ENCODE measurements at places on chromosomes 3 and 15.

DNA sequence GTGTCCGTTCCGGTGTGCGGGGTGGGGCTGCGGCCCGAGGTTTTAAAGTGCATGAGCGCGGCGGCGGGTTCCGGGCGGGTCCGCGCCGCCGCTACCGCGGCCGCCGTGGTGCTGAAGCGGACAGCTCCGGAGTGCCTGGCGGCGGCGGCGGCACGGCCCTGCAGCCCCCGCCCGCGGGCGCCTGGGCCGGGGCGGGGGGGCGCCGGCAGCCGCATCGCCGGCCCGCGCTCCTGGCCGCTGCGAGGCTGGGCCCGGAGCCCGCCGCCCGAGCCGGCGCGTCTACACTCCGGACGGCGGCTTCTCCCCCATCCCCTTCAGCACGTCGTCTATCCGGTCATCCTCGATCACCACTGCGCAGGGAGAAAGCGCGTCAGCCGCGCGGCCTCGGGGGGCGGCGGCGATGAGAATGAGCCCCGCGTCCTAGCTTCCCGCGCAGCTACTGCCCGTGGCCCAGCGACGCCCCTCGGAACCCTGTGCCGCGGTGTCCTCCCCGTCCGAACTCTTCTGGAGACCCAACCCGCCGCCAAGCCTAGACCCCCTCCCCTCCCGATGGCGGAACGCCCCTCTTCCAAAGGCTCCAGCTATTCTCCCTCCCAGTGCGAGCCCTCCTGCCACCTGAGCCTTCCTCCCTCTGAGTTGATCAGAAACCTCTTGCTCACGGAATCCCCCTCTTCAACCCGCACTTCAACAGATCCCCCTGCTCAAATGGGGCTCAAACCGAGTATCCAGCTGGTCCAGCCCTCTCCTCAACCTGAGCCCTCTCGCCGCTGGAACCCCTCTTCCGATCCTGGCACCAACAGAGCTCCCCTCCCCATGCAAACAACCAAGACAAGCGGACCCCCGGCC is 1.3 kb downstream of the CAMK2N2 start:
- peak; percentile 50 for DNase-seq

DNA sequence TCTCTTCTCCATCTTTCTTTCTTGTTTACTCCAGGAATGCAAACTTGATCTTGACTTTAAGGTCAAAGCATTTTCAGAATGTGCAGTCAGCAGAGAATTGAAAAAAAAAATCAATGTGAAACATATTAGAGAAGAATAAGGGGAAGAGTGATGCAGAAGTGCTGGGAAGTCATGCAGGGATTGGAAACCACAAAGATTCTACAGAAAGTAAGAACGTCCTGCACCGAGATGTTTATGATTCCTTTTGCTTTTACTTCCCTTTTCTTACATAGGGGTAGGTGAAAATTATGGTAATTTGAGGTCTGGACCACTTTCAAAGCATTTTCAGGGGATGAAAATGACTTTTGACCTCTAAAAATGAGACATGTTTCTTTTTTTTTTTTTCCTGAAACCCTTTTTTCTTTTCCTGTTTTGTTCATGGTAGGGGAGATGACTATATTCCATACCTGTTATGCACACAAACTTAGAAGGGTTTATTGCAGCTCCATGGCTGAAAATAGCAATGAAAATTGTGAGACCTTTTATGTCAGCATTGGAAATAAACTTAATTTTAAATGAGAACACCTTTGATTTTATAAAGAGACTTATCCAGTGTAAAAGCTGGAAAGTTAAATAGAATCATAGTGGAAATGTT is 623.5 kb upstream of the TBL1XR1 start:
- DNase-seq, result no peak

DNA sequence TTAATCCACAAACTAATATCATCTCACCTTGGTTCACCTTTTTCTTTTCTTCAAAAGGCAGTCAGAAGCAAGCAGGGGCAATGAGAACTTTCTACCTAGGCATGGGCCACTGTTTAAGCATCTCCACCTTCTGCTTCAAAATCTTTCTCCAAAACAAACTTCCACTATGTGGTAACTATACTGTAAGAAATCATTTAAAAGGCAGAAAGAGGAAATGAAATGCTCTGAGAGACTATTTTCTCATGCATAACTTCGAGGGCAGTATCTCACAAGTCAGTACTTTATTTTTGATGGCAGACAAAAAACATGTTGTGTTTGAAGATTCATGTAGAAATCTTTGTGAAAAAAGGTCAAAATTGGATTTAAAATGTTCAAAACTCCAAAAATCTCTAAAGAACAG is 419.7 kb downstream of the ZBTB20 start:
- DNase-seq, result no peak

GRCh38 chr3:21995079-21995607 is 244.1 kb upstream of the ZNF385D start:
- no peak for DNase-seq

DNA sequence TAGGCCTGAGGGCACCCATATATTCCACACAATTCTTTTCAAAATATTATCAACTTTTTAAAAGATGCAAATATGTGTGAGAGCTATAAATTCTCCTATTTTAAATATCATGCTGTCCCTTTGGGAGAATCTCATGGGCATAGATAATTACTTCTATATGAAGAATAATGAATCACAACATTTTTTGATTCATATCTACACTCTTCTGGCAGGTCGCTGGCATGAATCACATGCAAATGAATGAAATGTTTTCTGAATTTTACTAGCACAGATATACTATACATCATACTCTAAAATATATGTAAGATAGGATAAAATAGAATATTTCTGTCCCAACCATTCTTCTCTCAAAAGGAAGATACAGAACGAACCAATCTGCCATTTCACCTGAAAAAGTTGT is 277.7 kb upstream of the KCNH8 start:
- no peak for DNase-seq

GRCh38 chr3:66082679-66083078 is 44.0 kb upstream of the MAGI1 start:
- DNase-seq, result no peak

- no peak for DNase-seq
These were observed 101.7 kb upstream of the UBP1 start for GRCh38 chr3:33541918-33542317.

- DNase-seq, result no peak
These were observed 7.6 kb downstream of the CMTM6 start for GRCh38 chr3:32495085-32495484.

- no peak for DNase-seq
These were observed 139.3 kb downstream of the PLCH1 start for GRCh38 chr3:155605571-155605970.

- DNase-seq, result no peak
These were observed 23.1 kb downstream of the PLXNA1 start for GRCh38 chr3:127005864-127006500.

DNA sequence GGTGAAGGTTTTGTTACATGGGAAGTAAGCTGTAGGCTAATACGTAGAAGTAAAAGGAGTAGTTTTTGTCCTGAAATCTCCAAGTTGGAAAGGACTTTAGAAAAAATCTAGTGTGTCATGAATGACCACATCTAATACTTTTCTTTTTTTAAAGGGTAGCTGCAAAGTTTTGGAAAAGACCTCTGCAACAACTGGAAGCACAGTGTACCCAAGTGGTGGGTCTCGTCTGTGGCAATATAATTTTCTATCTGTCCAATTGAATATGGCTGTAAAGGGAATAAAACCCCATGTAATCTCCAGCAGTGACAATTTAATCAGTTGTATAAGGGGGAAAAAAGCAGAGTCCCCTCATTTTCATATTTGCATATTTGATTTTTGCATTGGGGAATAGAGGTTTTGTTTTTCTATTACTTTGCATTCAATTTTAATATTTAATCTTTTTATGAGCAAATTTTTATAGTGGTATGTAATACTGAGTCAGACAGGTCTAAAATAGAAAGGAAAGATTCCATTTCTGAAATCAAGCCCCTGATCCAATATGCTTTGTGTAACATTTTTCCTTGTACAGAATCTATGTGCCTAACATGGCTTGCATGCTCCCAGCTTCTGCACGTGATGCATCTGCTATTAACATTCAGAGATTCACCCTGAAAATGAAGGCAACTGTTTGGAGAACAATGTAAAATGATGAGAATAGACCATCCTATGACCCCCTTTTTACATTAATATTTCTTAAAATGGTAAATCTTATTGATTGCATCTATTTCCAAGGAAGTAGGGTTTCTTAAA is 531.4 kb downstream of the ZIC1 start:
- no peak for DNase-seq

- DNase-seq, result no peak
These were observed 3.1 kb downstream of the OXSR1 start for GRCh38 chr3:38168151-38169026.

DNA sequence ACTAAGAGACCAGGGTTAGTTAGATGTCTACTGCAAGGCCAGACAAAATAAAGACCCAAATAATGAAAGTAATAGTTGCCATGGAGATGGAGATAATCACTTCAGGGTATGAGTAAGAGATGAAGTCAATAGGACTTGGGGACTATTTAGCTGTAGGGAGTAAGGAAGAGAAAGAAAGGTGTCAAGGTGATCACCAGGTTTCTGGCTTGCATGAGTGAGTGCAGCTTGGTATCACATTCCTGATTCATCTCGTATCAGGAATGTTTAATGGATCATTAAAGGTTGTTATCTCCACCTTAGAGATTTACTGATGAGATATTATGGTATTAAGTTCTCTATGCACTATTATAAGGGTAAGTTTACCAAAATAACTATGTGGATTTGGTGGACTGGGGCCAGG is 357.4 kb upstream of the ATP11B start:
- no peak for DNase-seq

DNA sequence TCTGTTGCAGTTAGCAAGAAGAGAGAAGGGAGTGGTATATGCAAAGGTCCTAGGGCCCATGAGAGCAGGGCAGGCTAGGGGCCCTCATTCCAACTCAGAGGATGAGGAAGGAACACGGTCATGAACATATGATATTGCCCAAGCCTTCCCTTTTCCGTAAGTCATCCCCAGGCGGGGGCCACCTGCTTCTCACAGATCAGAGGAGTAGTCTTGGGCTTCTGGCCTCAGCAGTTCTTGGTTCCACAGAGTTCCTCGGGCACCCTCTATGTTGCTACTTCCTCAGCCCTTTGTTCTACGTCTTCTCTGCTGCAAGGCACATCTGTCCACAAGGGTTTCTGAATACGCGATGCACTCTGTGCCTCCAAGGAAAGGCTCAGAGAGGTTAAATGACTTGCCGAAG is 25.3 kb downstream of the EPHB3 start:
- DNase-seq, result no peak

DNA sequence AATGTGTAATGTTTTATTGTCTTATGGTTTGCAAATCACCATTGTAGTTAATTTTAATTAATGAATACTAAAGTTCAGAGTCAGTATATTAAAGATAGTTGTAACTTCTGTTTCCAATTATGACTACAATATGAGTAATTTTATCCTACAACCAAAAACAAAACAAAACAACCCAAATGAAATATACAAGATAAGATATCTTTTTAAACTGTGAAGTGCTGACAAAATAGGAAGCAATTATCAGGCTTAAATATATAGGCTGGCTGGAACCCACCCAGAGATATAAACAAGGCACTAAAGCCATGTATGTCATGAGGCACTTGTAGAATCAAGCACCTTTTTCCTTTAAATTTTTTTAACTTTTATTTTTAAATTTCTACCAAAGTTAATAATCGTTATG is 108.6 kb upstream of the LRRFIP2 start:
- no peak for DNase-seq

- no peak for DNase-seq
These were observed 35.9 kb downstream of the SLC6A6 start for GRCh38 chr3:14438262-14438661.

GRCh38 chr15:37016231-37016630 is 84.1 kb downstream of the MEIS2 start:
- no peak for DNase-seq

- peak; percentile 12 for DNase-seq
These were observed 4.3 kb downstream of the DAZL start for GRCh38 chr3:16600780-16601536.

- DNase-seq, result no peak
These were observed 422.0 kb upstream of the FRG2C start for GRCh38 chr3:75242012-75242735.

- no peak for DNase-seq
These were observed 2.0 kb downstream of the NDUFB5 start for GRCh38 chr3:179606534-179607085.

DNA sequence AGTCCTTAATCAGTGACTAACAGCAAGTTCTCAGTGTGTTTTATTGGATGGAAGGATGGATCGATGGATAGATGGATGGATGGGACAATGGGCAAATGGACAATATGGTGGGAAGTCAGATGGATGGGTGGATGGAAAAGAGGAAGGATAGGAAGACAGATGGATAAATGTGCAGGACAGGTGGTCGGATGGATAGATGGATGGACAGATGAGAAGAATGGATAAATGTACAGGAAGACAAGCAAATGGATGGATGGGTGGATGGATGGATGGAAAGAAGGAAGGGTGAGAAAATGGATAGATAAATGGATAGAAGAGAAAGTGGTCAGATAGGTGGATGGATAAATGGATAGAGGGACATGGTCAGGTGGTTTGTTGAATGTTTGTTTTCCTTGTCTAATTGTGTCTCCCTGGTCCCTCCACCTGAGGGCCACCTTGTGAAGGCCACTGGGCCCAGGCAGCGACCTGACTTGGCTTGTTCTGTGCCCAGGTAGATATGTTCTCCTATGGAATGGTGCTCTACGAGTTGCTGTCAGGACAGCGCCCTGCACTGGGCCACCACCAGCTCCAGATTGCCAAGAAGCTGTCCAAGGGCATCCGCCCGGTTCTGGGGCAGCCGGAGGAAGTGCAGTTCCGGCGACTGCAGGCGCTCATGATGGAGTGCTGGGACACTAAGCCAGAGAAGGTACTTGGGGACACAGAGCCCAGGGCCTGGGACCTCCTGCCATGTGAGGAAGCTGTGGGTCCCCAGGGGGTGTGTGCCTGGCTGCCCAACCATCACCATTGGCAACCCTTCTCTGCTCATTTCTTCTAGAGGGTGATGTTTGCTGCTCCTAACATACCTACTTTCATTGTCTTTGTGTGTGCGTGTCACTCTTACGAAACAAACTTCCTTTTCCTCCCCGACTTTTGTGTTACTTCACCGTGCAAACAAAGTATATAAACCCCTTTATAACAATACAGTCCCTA is 137.5 kb downstream of the LRRK1 start:
- DNase-seq, result no peak

GRCh38 chr3:62948921-62949320 is 73.7 kb upstream of the CADPS start:
- DNase-seq, result no peak

DNA sequence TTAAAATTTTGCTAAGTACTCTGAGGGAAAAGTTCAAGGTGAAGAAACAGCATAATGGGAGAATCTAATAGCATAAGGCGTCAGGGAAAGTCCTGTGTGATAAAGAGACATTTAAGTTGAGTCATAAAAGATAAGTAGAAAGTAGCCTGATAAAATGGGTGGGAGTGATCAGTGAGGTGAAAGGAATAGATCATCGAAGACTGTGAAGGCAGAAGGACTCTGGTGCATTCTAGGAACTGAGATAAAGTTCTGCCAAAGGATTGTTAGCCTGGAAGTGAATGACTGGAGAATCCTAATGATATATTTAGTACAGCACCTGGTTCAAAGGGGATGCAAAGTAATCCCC is 149.9 kb downstream of the CFAP20DC start:
- DNase-seq, result peak; percentile 4

DNA sequence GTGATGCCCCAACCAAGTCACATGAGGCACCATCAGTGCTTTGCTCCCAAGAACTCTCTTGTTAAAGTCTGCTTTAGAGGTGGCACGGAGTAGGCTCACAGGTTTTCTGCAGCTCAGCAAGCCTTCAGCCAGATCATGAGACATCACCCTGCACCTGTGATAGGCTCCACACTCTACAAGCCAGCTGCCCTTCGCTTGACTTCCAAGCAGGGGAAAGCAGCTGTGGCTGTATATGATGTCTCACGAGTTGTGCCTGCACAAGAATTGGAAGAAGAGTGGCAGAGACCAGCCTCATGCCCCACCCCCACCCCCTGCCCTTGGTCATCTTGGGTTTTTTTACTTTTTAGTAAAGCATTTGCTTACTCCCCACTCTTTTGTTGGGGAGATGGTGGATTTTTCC is 22.5 kb downstream of the MRPS11 start:
- no peak for DNase-seq
